DMS53 (cell line): ENCODE measurements at places on chromosomes 12 and 14.
A peak's percentile ranks its signal among the peaks of the same experiment; 100 is the strongest.

- DNase-seq, result no peak
Measured at GRCh38 chr14:61520576-61520975, 174.7 kb upstream of the HIF1A start.

DNA sequence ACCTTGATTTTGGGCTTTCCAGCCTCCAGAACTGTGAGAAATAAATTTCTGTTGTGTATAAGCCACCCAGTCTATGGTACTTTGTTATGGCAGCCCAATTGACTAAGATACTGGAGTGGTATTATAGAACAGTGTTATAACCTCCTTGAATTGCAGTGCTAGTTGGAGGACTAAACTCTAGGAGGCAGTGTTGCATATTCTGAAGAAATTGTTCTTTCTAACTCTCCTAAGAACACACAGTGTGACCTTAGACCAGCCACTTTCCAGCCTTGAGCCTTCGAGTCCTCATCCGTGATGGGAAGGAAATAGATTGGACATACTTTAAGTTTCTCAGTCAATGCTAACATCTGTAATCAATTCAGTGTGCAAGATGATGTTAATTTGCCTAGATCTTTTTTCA lies 22.4 kb upstream of the LRRC10 start:
- DNase-seq, result peak; percentile 25

GRCh38 chr14:21107283-21107800 lies 6.5 kb downstream of the TMEM253 start:
- no peak for DNase-seq

DNA sequence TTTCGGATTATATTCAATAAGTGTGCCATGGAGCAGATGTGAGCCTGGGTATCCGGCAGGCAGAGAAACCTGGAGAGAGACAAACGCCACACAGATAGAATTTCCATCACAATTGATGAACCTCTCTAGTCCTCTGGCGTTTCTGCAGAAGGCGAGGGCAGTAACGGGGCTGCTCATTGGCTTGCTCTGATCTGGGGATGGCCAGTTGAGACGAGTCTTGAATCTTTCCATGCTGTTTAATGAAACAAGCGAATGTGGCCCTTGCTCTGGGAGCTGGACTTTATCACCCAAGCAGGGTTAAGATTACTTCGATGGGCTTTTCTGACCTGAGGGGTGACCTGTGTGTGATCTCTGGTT lies 42.4 kb upstream of the CLMN start:
- peak; percentile 57 for DNase-seq

DNA sequence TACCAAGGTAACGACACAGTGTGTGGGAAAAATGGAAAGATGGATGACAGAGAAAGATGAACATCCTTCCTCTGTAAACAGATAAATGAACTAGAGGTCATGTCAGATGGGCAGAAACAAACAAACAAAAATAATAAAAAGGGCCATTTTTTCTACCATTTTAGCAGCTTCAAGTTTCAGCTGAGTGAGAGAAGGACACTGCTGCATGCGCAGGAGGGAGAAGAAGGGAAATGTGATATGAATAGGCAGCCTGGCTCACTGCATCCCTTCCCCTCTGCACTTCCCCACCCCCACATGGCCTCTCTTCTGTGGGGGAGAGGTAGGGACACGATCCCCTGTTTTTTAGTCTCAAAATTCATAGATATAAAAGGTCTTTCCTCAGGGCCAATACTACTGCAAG lies 492.0 kb downstream of the NELL2 start:
- no peak for DNase-seq

- peak; percentile 43 for DNase-seq
Measured at GRCh38 chr12:52148464-52149181, 43.2 kb downstream of the KRT80 start.

- DNase-seq, result peak; percentile 89
Measured at GRCh38 chr12:102971227-102971626, 13.8 kb downstream of the ASCL1 start.

GRCh38 chr12:56324206-56324605 lies 8.4 kb upstream of the CNPY2 start:
- no peak for DNase-seq
